ENCODE measurements at places on chromosomes 6 and 20.
A peak's percentile ranks its signal among the peaks of the same experiment; 100 is the strongest.

DNA sequence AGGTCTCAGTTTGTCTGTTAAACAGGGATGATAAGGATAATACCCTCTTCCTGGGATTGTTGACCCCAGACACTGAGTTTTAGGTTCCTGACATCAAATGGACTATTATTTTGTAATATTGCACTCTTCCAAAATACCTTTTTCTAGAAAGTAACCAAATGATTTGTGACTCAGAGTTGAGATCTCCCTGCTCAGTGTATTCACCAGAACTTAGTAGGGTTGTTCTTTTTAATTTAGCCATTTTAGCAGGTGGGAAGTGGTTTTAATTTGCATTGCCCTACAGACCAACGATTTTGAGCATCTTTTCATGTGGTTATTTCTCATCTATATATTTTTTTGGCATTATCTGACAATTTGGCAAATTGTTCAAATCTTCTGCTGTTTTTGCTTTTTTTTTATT is 75.1 kb downstream of the TMEM242 start:
- no peak for DNase-seq

GRCh38 chr6:167125410-167125809 is 2.5 kb downstream of the CCR6 start:
- no peak for DNase-seq

DNA sequence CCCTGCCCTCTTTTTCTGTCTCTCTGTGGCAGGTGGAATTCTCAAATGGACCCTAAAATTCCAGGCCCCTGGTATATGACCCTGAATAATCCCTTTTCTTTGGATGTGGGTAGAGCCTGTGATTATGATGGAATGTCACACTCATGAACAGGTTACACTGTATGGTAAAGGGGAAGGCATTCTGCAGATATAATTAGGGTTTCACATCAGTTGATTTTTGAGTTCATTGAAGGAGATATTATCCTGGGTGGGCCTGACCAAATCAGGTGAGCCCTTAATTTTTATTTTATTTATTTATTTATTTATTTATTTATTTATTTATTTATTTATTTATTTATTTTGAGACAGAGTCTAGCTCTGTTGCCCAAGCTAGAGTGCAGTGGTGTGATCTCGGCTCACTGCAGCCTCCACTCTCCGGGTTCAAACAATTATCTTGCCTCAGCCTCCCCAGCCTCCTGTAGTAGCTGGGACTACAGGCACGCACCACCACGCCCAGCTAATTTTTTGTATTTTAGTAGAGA is 13.7 kb upstream of the STMND1 start:
- no peak for DNase-seq

DNA sequence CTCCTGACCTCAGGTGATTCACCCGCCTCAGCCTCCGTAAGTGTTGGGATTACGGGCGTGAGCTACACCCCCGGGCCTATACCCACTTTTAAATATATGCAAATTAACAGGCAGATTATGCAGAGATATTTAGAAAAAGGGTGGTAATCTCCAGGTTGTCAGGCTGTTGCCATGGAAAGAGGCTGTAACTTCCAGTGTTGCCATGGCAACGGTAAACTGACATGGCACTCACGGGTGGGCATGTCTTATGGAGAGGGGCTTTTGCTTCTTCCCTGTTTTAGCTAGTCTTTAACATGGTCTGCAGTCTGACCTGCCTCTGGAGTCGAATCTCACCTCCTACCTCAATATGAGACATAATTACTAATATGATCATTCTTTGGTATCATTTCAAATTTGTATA is 44.9 kb downstream of the ZNF334 start:
- DNase-seq, result no peak

DNA sequence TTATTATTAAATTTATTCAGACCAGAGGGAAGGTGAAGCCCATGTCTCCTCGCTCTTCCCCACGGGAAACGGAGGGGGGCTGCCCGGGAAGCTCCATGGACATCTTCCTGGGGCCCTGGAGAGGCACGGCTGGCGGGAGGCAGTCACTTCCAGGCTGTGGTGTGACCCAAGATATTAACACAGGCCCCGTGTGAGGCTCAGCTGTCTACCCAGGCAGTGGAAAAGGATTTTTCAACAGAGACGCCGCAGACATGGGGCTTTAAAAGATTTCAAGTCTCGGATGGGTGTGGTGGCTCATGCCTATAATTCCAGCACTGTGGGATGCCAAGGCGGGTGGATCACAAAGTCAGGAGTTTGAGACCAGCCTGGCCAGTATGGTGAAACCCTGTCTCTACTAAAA is 117.9 kb downstream of the ERMARD start:
- DNase-seq, result no peak

DNA sequence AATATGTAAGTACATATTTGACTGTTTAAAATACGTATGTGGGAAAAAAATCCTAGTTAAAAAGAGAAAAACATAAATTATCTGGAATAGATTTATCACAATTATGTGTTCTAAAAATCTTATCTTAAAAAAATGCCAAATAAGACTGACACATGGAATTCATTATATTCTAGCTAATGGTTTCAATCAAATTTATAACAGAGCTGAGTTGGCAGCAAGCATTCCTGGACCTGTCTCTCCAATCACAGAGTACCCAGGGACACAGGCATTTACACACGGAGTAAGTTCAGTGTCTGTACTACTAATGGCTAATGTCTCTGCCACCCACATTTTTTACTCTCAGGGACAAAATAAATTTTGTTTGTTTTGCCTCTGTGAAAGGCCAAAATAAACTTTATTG is 122.3 kb downstream of the RPS12 start:
- no peak for DNase-seq

DNA sequence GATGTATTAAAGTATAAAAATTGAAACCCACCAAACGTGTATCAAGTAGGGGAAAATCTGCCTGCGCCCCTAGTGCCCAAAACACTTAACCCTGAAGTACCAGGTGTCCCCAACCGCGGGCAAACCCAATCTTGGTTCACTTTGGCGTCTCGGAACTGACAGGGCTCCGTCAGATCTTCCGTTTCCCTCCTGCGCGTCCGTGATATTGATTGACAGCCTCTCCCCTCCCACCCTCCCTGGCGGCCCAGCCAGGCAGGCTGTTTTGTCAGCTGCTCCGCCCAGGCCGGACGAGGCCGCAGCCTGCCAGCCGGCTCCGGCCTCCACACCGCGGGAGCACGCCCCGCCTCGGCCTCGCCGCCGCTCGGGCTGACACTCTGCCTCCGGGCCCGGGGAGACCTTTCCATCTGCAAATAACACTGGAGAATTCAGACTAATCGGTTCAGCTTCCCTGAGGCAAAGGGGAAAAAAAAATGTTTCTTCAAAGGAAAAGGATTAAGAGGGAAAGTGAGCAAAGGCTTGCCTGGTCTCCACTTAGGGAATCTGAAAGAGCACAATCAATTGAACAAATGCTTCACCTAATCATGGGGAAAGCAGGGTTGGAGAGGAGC is 234.9 kb upstream of the MCHR2 start:
- peak; percentile 55 for DNase-seq

DNA sequence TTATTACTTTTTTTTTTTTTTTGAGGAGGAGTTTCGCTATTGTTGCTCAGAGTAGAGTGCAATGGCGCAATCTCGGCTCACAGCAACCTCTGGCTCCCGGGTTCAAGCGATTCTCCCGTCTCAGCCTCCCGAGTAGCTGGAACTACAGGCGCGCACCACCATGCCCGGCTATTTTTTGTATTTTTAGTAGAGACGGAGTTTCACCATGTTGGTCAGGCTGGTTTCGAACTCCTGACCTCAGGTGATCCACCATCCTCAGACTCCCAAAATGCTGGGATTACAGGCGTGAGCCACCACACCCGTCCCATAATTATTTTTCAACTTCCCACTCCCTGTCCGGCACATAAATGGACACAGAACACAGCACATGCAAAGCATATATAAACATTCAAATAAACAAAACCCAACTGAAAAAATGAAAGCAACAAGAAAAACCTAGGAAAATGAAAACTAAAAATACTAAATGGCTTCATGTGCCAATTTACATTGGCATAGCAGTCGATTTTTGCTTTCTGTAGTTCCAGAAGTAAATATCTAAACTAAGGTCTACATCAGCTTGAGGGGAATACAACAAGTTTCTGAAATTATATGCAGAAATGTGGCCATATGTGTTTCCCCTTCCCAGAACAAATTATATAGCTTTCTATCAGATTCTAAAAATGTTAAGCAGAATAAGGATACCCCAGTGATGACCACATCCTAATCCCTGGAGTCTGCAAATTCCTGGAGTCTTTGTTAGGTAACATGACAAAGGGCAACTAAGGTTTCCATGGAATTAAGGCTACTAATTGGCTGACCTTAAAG is 113.9 kb downstream of the HFE start:
- DNase-seq, result no peak

GRCh38 chr20:10551732-10552724 is 116.9 kb downstream of the SLX4IP start:
- no peak for DNase-seq

DNA sequence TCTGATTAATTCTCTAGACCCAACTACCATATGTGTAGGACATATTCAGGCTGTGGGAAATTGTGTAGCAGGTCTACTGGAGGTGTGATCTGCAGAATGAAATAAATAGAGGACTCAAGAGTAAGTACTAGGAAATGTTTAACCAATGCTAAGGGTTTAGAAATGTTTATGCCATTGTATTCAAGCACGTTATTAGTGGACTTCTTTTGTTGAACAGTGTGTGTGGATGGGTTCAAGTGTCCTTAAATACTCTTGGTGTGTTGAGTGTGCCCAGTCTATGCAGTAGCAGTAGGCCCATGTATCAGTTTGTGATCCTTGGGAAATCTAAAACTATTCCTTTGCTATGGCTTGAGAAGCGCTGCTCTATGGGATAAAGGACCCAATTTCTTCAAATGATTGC is 112.1 kb downstream of the FARS2 start:
- no peak for DNase-seq

DNA sequence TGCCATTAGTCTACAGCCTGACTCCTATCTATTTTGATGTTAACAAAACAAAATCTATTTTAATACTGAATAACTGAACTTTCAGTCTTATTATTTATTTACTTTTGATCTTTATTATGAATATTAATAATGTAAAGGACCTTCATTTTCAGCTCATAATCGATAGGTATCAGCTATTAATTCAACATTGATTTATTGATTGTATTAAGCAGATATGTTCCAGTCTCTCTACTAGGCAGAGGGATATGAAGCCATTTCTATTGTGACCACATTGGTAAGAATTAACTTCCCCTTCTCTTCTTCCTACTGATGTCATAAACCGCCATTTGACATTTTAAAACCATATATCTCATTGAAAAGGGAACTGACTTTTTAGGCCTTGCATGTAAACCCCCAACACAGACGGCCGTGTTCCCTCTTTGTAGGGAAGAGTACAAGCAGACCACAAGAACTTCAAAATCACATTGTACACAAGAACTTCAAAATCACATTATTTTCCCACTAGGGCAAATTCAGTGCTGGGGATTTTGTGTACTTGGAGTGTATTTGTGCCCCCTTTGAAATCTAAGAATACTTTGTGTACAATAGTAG is 69.5 kb upstream of the FABP7 start:
- no peak for DNase-seq

- no peak for DNase-seq
Measured at GRCh38 chr20:5746064-5746463, 4.1 kb upstream of the SHLD1 start.

GRCh38 chr6:113031591-113032238 is 684.6 kb downstream of the RFPL4B start:
- DNase-seq, result no peak

DNA sequence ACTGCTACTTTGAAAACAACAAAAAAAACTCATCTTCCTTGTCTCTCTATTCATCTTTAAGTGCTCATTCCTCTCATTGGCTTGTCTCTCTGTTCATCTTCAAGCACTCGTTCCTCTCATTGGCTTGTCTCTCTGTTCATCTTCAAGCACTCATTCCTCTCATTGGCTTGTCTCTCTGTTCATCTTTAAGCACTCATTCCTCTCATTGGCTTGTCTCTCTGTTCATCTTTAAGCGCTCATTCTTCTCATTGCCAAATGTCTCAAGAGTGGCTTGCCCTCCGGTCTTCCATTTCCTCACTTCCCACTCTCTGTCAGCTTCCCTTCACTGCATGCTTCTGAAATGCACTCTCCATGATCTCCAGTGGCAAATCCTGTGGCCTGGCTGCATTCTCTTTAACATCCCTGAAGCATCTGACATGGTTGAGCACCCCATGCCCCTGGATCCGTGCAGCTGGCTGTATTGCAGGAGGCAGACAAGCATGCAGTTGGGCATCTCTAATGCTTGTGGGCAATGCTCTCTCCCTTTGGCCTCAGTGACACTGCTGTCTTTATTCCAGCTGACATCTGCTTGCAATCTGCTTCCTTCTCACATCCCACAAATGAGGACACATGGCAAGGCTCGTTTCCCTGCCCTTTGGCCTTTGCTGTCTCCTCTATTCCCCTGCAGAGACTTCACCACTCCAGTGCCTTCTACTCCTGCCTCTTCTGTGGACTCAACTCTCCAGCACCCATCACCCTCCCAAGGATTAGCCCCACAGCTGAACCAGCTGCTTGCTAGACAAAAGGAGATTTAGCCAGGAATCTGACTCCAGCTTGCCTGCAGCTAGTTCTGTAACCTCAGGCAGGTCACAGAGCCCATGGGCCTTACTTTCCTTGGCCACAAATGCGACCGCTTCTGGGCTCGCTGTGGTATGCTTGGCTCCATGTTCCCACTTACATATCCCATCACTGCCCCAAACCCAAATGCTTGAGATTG is 143.2 kb upstream of the SNX9 start:
- no peak for DNase-seq

GRCh38 chr20:10171864-10172751 is 46.5 kb upstream of the SNAP25 start:
- no peak for DNase-seq

- peak; percentile 15 for DNase-seq
Measured at GRCh38 chr6:144413418-144413817, 128.3 kb downstream of the UTRN start.

DNA sequence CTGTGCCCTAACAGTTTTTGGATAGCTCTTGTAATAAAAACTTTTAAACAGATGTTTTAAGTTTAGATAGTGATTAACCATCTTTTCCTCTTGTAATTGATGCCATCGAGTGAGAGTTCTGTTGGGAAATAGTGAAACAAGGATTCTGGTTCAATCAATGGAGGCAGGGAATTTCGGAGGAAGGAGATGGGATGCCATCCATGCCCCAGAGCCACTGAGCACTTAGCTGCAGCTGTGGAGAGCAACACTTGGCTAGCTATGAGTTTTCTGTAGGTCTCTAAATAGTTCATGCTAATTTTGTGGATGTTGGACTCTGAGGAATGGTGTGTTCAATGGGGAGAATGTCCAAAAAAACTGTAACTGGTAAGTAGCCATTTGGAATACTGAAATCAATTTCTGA is 16.7 kb downstream of the CBFA2T2 start:
- DNase-seq, result no peak

GRCh38 chr6:132476688-132477087 is 36.2 kb downstream of the STX7 start:
- no peak for DNase-seq

Measured in NCI-H226 (cell line).